ENCODE measurements at places on chromosomes 5 and 9.

DNA sequence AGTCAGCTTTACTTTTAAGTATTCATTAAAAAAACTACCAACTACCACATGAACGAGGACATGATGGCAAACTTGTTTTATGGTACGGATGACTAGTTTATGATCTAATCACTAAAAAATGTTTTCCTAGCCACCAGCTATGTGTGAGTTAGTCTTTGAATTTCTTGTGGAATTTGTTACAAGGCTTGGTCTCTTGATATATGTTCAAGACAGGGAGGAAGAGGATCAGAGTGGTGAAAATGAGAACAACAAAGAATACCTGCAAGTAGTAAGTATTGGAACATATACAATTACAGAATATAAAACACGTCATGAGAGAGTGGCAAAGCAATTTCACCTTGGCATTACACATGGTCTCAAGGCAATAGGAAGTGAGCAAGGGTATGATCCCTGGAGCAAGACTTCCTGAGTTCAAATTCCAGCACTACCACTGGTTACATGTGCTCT is 548.6 kb upstream of the TLE4 start:
- no peaks in the 10 kb centered on the region for H3K36me3 ChIP-seq
- DNase-seq: no peak
- H3K27ac ChIP-seq: peak overlapping the region; percentile 67

DNA sequence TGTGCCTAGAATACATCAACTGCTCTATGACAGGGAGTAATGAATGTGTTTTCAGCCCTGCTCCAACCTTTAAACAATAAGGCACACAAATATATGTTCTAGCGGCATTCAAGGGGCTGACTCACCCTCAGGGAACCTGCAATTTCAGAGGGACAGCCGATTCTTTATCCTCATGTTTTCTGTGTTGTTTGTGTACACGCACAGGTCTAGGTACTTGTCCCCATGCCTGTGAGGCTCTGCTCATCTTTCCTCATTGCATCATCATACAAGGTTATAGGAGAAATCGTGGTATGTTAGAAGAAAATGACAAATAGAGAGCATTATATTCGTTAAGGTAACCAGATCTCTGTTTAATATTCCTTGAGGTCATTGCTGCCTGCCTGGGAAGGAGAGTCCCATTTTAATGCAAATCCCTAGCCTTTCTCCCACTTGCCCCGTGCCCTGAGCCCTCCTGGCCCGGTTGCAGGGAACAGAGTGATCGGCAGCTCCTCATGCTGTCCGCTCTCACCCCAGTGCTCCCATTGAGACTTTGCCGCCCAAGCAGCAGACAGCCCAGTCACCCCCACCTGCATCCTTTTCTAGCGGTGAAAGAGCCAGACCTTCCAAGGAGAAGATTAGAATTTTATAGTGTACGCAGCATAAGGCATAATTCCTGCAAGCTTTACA is 14.6 kb downstream of the MAP1B start:
- H3K36me3 ChIP-seq: peaks cover 47% of the 10 kb centered on the region
- peaks cover 56% of the 10 kb centered on the region for H3K4me1 ChIP-seq
- H3K27ac ChIP-seq: peak overlapping the region; percentile 78
- no peak overlapping the region for H3K4me3 ChIP-seq
- no peaks in the 10 kb centered on the region for H3K27me3 ChIP-seq
- DNase-seq: no peak

GRCh38 chr5:149265597-149265996 is 6.1 kb upstream of the AFAP1L1 start:
- H3K4me1 ChIP-seq: no peaks in the 10 kb centered on the region
- no peak for DNase-seq
- no peak overlapping the region for H3K4me3 ChIP-seq

DNA sequence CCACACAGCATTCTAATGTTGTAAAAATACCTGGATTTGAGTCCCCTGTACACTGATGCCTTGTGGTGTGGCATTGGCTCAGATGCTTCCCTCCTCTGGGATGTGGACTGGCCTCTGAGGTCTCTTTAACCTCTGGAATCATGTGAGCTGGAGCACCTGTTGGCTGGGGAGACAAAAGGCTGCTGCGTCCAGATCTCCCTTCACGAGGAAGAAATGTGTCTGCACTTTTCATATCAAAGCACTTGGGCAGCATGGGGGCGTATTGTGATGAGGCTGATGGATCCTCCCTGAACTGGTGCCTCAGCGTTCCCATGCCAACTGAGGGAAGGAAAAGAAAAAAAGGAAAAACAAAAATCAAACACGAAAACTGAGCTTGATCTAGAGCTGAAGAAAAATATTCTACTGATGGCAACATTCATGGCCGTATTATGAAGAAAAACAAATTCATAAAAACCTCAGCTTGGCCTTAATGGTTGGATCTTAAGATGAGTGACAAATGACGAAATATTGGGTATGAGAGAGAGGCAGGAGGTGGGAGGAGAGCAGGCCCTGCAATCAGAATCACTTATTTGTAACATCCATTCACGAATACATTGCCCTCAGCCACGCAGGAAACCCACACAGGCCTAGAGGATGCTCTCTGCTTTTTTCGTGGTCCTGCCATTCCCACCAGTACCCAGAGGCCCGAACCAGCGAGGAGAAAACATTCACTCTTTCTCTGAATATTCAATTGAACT is 26.2 kb downstream of the GRIA1 start:
- no peaks in the 10 kb centered on the region for H3K36me3 ChIP-seq
- no peaks in the 10 kb centered on the region for H3K27me3 ChIP-seq
- H3K4me3 ChIP-seq: no peak overlapping the region
- peaks cover 43% of the 10 kb centered on the region for H3K4me1 ChIP-seq

GRCh38 chr5:15483351-15484097 is 16.5 kb upstream of the FBXL7 start:
- H3K27me3 ChIP-seq: peaks cover 6% of the 10 kb centered on the region
- H3K4me3 ChIP-seq: no peak overlapping the region
- H3K4me1 ChIP-seq: no peaks in the 10 kb centered on the region
- no peak overlapping the region for H3K27ac ChIP-seq
- H3K36me3 ChIP-seq: no peaks in the 10 kb centered on the region
- no peak for DNase-seq

GRCh38 chr5:41542183-41542582 is 31.8 kb upstream of the PLCXD3 start:
- H3K27me3 ChIP-seq: no peaks in the 10 kb centered on the region
- DNase-seq: no peak
- no peaks in the 10 kb centered on the region for H3K36me3 ChIP-seq
- no peak overlapping the region for H3K4me3 ChIP-seq

GRCh38 chr5:158413122-158413680 is 554.3 kb upstream of the CLINT1 start:
- H3K27me3 ChIP-seq: no peaks in the 10 kb centered on the region
- no peak overlapping the region for H3K27ac ChIP-seq
- H3K4me3 ChIP-seq: no peak overlapping the region
- no peak for DNase-seq

- no peaks in the 10 kb centered on the region for H3K27me3 ChIP-seq
- peaks cover 29% of the 10 kb centered on the region for H3K36me3 ChIP-seq
- no peak for DNase-seq
- no peak overlapping the region for H3K27ac ChIP-seq
- H3K4me3 ChIP-seq: no peak overlapping the region
Observed at GRCh38 chr5:9197881-9198260, 348.0 kb downstream of the SEMA5A start.

GRCh38 chr9:23160952-23161469 is 665.0 kb downstream of the ELAVL2 start:
- no peaks in the 10 kb centered on the region for H3K27me3 ChIP-seq
- no peaks in the 10 kb centered on the region for H3K36me3 ChIP-seq
- no peak for DNase-seq
- no peaks in the 10 kb centered on the region for H3K4me1 ChIP-seq

- DNase-seq: no peak
- no peaks in the 10 kb centered on the region for H3K27me3 ChIP-seq
Observed at GRCh38 chr9:37197158-37198038, 77.0 kb downstream of the ZCCHC7 start.

- no peaks in the 10 kb centered on the region for H3K4me1 ChIP-seq
- no peaks in the 10 kb centered on the region for H3K27me3 ChIP-seq
- no peak for DNase-seq
- H3K36me3 ChIP-seq: no peaks in the 10 kb centered on the region
Observed at GRCh38 chr5:93236807-93237421, 344.1 kb downstream of the NR2F1-AS1 start.

DNA sequence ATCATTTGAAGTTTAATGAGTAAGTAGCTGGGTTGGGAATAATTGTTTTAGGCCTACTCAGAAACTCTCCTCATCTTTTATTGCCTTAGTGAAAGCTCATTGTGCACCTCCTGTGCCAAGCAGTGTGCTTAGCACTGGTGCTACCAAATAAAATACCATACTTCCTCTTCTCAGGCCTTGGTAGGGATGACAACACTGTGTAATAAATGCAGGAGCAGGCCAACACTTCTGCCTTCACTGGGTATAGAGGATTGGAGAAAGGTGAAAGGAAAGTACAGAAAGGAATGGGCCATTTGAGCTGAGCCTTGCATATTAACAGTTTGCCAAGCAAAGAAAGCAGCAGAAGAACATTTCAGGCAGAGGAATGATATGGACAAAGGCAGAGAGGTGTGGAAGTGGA is 285.7 kb downstream of the NR3C1 start:
- no peak for DNase-seq
- no peaks in the 10 kb centered on the region for H3K27me3 ChIP-seq
- peaks cover 15% of the 10 kb centered on the region for H3K4me1 ChIP-seq

DNA sequence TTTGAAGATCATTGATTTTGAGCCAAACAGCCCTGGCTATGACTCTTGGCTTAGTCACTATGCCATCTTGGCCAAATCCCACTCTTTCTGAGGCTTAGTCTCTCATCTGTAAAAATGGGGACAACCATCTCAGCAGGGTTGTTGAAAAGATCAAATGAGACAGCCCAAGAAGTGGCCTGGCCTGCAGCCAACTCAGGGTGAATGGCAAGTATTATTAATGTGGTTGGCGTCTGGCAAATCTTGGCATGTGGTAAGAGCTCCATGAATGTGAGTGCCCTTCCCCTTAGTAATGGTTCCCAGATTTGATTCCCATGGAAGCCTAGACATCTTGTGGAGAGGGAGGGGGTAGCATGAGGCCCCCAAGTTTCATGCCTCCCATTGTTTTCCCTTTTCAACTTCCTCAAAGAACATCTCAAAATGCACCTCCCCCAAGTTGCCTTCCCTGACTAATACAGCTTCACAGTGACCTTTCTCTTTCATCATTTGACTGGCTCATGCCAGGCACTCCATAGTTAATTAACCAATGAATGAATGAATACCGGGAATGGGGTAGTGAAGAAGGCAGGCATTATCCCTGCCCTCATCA is 11.8 kb upstream of the TGFBI start:
- H3K27ac ChIP-seq: peak overlapping the region; percentile 80
- no peaks in the 10 kb centered on the region for H3K36me3 ChIP-seq
- DNase-seq: no peak
- H3K4me3 ChIP-seq: peak overlapping the region; percentile 23

- peak within 1 kb of the TSS; percentile 9 for H3K27ac ChIP-seq
- peaks cover 3% of the 10 kb centered on the region for H3K27me3 ChIP-seq
Observed at GRCh38 chr5:176609724-176610434, at the start of gene GPRIN1. Gene GPRIN1 (minus strand): TSS chr5:176610156. CDS start chr5:176599834, 10,322 bp downstream.
